ENCODE measurements at places on chromosomes 5 and 9. TPM values are rescaled to one million over a fixed set of nuclear protein-coding genes. Genes with fewer than 3 reads are reported as not detected.

Gene POU5F2
- total RNA-seq: not detected

Gene TAS2R1
- not detected for total RNA-seq

Gene PRDM9
- not detected for total RNA-seq

Gene IFNA13
- not detected for total RNA-seq

Gene OR2V2
- total RNA-seq: not detected

Gene PDLIM4
- total RNA-seq: 0.49 TPM

Gene TLX3
- not detected for total RNA-seq

Data from A549 treated with RU486 at 1 μM for 4 hours (cell line).